Activated CD8-positive, alpha-beta memory T cell treated with anti-CD3 and anti-CD28 coated beads, Interleukin-2, amount 50 U/mL, for 48 hours (primary cell): ENCODE measurements at places on chromosomes 7 and 10.

GRCh38 chr7:27863880-27864279 is 123.9 kb downstream of the TAX1BP1 start:
- DNase-seq = no peak

GRCh38 chr7:144037414-144038035 is 11.2 kb upstream of the OR2A5 start:
- DNase-seq = no peak

DNA sequence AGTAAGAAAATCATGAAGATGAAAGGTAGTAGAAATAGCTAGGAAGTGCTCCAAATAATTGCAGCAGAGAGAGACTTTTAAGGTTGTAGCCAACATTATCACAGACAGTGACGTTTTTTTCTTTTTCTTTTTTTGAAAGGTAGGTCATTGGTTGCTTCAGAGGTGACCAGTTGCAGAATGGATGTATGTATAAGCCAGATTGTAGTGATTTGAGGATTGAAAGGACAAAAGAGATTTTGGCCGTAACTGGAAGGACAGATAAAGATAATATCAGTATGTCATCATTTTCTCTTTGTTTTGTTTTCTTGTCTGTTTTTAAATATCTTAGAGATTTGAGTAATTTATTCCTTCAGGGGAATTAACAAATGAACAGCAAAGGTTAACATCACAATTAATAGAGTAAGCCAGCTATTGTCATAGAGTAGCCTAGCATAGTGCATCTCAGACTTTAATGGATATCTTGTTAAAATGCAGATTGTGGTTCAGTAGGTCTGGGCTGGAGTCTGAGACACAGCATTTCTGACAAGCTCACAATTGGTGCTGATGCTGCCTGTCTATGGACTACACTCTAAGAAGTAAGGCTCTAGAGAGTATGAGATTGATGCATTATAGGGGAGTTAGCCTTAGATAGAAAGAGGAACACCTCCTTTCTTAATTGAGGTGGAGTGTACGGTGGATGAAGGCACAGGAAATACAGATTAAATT is 28.3 kb downstream of the CDK13 start:
- DNase-seq = no peak

DNA sequence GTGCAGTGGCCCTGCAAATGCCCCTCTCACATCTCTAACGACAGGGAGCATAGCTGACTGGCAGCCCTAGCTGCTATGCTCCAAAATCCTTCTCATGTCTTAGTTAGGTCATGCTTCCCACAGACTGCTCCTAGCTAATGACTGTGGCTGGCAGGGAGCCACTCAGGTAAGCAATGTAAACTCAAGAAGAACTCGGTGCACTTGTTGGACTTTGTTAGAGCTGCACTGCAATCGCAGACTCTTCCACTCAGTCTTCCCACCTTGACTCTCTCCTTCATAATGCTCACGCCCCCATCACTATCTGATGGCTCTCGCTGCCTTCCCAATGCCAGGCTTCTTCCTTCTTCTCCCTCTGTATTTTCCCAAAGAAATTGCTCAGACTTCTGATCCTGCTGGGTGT is 24.0 kb downstream of the OR9A2 start:
- no peak for DNase-seq

GRCh38 chr7:94449151-94449725 is 54.5 kb downstream of the COL1A2 start:
- DNase-seq = no peak

GRCh38 chr7:54109501-54109900 is 432.7 kb upstream of the VSTM2A start:
- no peak for DNase-seq

GRCh38 chr10:132538790-132539421 is 1.3 kb downstream of the INPP5A start:
- DNase-seq = no peak
